ENCODE measurements at places on chromosomes 3 and 15. TPM values are rescaled to one million over a fixed set of nuclear protein-coding genes. Genes with fewer than 3 reads are reported as not detected.

The IL5RA gene
- polyA plus RNA-seq: not detected

The FGD5 gene
- polyA plus RNA-seq: 18.2 TPM

The IL17RB gene
- 3.9 TPM for polyA plus RNA-seq

DNA sequence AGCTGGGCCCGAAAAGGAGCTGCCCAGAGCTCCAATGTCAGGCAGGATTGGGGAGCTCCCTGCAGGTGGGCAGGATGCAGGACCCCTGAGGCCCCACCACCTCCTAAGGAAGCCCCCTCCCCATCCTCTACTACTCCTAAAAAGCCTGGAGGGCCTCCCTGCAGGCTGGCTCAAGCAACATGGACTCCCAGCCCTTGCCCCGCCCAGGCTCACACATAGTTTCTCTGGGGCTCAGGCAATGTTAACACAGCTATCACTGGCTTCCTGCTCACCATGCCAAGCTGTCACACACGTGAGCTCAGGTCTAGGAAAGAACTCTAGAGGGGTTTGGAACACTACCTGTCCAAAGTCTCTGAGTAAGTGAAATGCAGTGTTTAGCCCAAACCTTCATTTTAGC, 65.4 kb upstream of the ZNF148 start:
- no peak for DNase-seq

The AHSG gene
- polyA plus RNA-seq: not detected

- no peak for DNase-seq
Measured at GRCh38 chr3:173058229-173058628, 82.8 kb downstream of the SPATA16 start.

DNA sequence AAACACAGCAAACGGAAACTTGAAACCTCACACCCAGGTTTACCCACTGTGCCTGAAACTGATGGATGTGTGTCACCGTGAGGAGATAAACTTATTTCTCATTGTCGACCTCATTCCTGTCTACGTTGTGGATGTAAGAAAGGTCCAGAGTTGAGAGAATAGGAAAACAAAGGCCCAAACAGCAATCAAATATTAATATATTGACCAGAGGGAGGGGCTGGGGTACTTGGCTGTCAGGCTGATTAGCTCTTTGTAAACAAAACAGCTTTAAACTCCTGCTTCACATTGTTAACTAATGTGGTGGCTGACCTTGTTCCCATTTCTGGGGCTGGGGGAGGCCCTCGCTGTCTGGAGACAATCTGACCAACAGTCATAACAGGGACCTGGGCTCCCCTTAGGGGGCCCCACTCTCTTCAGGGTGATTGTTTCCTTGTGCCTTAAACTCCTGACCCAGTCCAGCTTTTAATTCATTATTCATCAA, 937.6 kb downstream of the MCTP2 start:
- no peak for DNase-seq

DNA sequence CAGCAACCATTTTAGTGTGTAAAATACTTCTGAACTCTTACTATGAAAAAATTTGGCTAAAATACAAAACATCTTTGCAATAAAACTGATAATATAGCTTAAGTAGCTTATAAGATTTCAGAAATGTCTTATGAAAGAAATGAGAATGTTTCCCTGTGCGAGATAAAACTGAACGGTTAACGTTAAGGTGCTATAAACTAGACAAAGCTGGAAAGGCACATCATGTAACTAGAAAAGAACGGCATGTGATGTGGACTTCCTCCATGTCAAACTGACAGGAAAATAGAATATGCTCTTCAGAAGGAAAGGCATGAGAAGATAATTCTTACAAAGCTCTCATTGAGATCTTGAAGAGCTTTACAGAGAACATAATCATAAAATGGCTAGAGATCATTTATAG, 36.5 kb downstream of the NCK1 start:
- no peak for DNase-seq

- DNase-seq: no peak
Measured at GRCh38 chr15:91855241-91855640, 1.7 kb downstream of the SLCO3A1 start.

Measured in forelimb muscle (tissue), 1 donor.